NCI-H1417 (cell line): ENCODE measurements at places on chromosomes 3 and 15.

DNA sequence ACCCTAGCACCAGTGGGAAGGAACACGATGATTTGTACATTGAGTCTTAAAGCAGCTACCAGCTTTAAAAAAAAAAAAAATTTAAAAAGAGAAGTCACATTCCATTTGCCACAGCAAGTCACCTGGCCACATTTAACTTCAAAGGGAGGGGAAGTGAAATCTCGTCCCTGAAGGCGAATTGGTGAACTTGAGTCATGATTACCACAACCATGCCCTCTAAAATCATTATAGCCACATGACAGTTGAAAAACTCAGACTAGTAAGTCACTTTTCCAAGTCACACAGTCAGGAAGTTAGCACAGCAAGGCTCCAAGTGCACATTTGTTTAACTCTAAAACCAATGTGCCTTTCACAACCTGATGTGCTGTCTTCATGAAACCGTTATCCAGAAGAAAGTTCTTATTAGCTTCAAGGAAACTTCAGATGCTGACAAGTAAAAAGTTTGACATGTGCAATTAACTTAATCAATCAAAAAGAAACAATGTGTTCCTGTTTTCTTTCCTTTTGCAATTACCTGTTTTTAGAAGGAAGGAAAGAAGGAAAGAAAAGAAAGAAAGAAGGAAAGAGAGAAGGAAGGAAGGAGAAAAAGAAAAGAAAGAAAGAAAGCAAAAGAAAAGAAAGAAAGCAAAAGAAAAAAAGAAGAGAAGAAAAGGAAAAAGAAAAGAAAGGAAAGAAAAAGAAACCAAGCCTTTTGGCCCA is 8.3 kb upstream of the THSD4 start:
- no peak for DNase-seq

DNA sequence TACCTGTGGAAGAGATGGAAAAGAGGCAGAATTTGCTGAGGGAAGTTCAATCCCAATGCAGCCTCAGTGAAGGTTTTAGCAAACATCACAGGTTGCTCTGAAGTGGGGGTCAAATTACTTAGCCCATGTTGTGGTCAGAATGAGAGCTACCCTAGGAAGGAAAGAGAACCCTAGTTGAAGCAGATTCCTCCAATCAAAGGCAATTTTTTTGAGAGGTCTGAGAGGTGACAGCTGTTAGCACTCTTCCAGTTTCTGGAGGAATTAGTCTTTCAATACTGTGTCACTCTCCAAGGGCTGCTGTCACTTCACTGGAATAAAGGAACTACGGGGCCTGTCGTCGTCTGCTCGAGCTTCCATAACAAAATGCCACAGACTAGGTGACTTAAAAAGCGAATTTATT is 584.2 kb upstream of the DPPA4 start:
- DNase-seq, result peak; percentile 4

DNA sequence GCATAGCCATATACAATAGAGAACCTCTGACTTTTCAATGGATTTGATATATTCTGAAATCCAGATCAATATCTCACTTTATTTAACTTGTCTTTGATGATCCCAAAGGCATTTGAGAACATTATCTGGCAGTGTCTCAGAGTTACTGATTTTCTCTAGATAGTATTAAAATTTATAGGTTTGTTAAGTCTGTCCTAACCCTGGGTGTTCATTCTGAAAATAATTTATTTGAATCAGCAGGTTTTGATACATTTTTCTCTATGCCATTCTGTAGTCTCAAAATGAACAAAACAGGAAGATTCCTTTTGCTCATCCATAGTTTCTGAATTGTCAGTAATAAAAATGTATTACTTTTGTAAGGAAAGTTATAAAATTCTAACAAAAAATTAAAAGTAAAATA is 14.3 kb downstream of the CCR8 start:
- no peak for DNase-seq

GRCh38 chr3:72274493-72275330 is 489.8 kb upstream of the PROK2 start:
- no peak for DNase-seq

DNA sequence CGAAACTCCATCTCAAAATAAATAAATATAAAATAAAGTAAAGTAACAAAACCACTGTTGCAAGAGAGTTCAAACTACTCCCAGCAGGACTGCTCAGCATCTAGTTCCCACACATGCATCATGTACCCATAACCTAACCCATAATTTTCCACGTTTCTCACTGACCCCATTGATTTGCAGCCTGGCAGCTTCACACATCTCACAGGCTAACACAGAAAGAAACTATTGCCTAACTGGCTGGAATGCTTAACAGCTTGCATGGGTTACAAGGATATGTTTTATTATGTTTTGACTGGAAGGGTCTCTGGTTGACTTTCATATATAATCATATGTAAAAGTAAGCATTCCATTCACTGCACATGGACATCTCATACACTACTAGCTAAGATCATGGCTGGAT is 55.6 kb upstream of the TBC1D23 start:
- DNase-seq, result no peak

DNA sequence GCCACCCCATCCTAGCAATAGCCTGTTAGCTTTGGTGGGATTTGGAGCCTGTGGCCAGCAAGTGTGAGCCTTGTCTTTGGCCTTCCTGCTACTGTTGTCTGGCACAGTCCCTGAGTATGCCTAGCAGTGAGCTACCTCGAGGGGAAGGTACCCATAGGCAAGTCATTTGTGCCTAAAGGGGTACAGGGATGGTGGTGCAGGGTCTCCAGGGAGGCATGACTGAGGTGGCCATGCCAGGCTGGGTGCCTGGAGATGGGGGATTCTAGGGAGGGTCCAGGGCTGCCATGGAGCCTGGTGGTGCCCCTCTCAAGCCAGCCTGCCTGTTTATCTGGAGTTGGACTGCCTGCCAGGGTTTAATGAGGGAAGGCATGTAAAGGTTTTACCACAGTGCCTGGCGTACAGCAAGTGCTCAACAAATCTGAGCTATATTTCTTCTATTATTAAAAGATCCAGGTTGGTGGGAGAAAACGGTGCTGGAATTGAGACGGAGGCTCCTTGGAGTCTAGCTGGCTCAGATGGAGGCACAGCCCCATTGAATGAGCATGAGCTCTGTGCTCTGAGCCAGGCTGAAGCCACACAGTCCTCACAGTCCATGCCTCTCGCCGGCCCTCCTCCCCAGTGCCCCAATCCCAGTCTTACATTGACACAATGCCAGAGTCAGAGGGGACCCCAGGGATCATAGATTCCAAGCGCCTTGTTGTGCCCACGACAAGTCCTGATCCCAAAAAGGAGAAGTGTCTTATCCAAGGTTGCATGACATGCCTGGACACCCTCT is 76.2 kb downstream of the CORO2B start:
- DNase-seq, result no peak

GRCh38 chr15:90201944-90202375 is 830 bp downstream of the SEMA4B start:
- DNase-seq, result no peak

- DNase-seq, result no peak
Measured at GRCh38 chr15:87212041-87212440, 1044.5 kb downstream of the NTRK3 start.

- DNase-seq, result no peak
Measured at GRCh38 chr15:86538141-86538540, 458.5 kb downstream of the AGBL1 start.

- DNase-seq, result peak; percentile 94
Measured at GRCh38 chr15:68817304-68818065, 3.2 kb downstream of the ANP32A start.

DNA sequence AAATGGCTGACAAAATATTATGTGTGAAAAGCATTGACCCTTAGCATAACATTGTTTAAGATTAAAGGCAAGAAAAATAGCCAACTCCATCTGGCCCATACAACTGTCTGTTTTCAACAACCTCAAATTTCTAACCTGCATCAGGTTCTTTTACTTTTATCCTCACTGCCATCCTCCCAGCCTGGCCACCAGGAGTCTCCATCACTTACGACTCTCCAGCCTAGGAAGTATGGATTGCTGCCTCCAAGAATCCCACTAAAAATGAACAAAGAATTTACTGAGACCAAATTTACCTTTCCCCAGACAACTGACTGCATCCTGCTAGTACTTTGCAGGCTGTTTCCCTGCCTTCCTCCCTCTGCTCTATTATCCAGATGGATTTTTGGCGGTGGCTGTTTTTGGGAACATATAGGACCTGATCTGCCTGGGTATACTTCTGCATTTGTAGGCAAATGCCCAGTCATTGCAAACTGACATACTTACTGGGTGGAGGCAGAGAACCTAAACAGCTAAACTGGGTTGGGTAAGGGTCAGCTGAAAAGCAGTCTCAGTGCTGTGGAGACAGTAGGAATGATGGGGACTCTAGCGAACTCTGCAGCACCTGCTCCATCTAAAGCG is 144.2 kb downstream of the GHSR start:
- no peak for DNase-seq

- no peak for DNase-seq
Measured at GRCh38 chr15:63045465-63045840, 2.9 kb downstream of the TPM1 start.

DNA sequence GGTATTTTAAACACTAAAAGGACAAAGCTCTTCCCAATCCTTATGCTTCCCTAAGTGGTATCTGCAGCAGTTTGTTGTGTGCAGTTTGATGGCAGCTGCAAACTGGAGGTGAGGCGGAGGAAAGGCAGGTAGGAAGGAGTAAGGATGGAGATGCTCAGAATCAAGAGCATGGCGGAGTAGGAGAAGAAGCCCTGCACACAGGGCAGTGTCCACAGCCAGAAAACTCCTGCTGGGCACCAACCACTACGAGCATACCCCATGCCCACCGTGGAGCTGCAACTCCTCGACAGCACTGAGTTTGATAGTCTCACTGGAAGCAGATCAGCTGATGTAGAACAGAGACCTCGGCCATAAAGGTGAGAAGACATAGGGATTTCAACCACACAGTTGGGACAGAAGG is 30.3 kb upstream of the ESYT3 start:
- DNase-seq, result no peak

DNA sequence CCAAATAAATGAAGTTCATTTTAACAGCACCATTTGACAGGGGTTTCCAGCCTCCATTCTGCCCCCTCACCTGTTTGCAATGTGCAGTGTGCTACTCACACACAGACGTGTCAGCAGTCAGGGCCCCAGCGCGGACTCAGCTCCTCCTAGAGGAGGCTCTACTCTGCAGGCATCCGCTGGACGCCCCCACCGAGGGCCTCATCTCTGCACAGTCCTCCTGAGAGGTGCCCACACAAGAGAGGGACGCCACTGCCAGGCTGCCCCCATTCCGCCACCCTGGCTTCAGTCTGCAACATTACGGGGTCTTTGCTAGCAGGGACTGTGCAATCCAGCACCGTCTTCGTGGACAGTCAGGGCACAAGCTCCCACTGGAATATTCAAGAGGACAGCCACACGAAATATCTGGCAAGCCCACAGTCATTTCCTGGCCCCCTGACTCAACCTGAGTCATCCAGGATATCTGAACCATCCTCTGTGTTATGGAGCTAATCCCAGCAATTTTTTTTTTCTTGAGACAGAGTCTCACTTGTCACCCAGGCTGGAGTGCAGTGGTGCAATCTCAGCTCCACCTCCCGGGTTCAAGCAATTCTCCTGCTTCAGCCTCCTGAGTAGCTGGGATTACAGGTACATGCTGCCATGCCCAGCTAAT is 255.0 kb downstream of the OCA2 start:
- DNase-seq, result no peak

DNA sequence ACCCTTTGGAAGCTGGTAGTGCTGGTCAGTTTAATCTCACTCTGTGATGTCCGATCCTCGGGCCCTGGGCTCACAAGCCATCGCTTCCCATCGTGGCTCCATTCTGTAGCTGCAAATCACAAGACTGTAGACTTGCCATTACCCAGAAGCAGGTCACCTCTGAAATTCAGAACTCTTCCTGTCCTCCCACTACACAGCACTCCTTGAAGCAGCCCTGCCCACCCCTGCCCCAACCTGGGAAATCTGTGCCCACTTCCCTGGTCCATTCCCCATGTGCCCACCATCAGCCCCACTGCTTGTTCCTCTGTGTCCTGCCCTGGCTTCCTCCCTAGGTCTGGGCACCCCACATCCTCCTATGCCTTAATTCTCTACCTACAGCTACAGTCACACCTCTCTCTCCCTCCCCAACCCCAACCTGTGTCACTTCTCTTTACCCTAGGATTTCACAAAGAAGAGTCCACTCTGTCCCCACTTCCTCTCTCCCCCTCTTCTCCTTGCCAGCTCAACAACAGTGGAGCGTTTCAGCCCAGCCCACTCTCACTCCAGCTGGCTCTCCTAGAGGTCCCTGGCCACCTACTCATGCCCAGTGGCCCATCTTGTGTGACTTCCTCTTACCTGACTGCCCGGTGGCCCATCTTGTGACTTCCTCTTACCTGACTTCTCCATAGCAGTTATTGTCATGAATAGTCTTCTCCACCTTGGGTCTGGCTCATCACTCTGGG is 8.3 kb downstream of the ZNF710 start:
- no peak for DNase-seq

GRCh38 chr3:14389716-14390115 is 12.7 kb upstream of the SLC6A6 start:
- DNase-seq, result no peak

- no peak for DNase-seq
Measured at GRCh38 chr15:76078285-76078877, 18.6 kb downstream of the TMEM266 start.
